ENCODE measurements at places on chromosomes 2 and 18. TPM values are rescaled to one million over a fixed set of nuclear protein-coding genes. Genes with fewer than 3 reads are reported as not detected.

GRCh38 chr2:241495172-241496002, 13.0 kb downstream of the STK25 start:
- H3K27ac ChIP-seq = no peak overlapping the region
- DNase-seq = no peak
- H3K4me1 ChIP-seq = no peaks in the 10 kb centered on the region

GRCh38 chr2:42796427-42797248, 4.3 kb upstream of the HAAO start:
- H3K27me3 ChIP-seq = no peaks in the 10 kb centered on the region
- no peaks in the 10 kb centered on the region for H3K36me3 ChIP-seq
- no peak overlapping the region for H3K4me3 ChIP-seq
- peaks cover 27% of the 10 kb centered on the region for H3K4me1 ChIP-seq

The STEAP3 gene
- total RNA-seq = 8.2 TPM

DNA sequence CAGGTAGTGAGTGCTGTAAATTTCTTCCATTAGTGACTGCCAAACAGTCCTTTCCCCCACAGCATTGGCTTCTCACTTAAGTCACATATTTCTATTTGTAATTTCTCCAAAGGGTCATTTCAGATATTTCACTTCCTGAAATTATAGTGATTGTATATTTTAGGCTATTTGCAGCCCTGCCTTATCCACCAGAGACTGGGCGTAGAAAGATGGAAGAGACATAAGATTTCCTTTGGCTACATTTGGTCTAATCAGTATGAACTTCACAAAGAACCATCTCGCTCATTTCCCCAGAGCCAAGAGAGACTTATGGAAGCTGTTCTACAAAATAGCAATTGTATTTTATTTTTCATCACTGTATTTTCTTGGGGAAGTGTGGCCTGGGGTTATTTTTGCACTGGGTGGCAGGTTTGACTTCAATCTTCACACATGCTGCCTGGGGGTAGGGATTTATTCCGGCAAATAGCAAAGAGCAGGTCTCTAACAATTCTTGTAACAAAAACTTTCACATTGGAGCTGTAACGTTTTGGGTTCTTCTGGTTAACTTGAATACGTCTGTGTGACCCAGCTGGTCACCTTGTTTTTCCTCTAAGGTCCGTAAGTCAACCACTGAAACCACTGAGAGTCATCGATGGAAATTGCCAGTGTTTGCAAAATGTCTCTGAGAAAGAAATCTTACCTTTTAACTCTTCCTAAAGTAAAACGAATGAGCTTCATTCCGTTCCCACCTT, 170.6 kb upstream of the SERPINE2 start:
- no peaks in the 10 kb centered on the region for H3K4me1 ChIP-seq
- DNase-seq = no peak
- H3K27me3 ChIP-seq = no peaks in the 10 kb centered on the region
- no peak overlapping the region for H3K27ac ChIP-seq

DNA sequence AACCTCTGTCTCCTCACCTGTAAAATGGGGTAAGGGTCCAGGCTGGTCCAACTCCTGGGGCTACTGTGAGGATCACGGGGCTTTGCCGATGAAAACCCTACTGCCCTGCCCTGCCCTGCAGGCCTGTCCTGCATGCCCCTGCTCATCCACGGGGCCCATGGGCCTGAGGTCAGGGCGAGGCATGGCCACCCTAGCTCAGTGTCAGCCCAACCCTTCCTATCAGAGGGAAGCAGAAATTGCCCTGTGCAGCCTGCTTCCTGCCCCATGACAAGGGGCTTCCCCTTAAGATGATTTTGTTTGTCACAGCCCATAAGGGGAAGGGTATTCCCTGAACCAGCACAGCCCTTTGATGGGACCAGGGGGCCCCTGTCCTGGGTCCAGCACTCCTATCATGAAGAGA, 353.6 kb upstream of the ID2 start:
- H3K4me1 ChIP-seq = peaks cover 6% of the 10 kb centered on the region
- no peaks in the 10 kb centered on the region for H3K27me3 ChIP-seq
- DNase-seq = peak; percentile 42
- no peaks in the 10 kb centered on the region for H3K36me3 ChIP-seq
- no peak overlapping the region for H3K4me3 ChIP-seq

The DUSP19 gene
- 15.3 TPM for total RNA-seq

The SPATA3 gene
- not detected for total RNA-seq

DNA sequence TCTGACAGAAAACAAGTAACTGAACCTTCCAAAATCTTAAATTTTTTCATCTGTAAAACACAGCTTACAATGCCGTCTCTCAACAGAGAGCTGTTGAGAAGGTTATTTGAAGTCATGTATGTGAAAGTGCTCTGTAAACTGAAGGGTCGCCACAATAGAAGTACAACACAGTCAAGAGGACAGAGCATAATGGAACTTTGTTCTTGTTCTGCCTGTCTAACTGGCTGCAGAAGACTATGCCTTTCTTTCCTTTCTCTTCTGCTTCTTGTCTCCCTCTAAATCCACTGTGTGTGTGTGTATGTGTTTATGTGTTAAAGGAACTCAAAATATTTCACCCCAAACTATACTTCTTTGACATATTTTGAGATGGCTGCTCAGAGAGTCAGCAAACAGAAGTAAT, 365.8 kb upstream of the RND3 start:
- no peaks in the 10 kb centered on the region for H3K36me3 ChIP-seq
- no peak overlapping the region for H3K27ac ChIP-seq
- H3K27me3 ChIP-seq = no peaks in the 10 kb centered on the region
- H3K4me1 ChIP-seq = no peaks in the 10 kb centered on the region
- H3K4me3 ChIP-seq = no peak overlapping the region

GRCh38 chr2:635687-636621, 41.3 kb downstream of the TMEM18 start:
- DNase-seq = peak; percentile 34
- no peaks in the 10 kb centered on the region for H3K36me3 ChIP-seq
- no peaks in the 10 kb centered on the region for H3K27me3 ChIP-seq
- peak overlapping the region; percentile 40 for H3K4me3 ChIP-seq

DNA sequence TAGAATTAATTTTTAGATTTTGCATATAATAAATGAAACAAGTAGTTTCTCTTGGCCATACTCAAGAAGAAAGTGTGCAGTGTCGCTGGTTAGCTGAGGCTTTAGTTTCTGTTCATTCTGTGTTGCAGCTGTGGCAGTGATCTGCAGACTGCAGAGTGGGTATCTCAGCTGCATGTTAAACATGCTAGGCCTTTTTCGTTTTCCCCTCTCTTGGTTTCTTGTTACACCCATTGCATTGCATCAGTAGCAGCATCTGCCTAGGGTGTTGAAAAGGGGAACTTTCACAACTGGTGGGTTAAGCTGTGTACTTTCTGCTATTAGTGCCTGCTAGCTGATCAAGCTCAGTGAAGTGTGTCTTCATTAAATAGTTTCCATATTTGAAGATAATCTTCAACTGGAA, 51.3 kb downstream of the ACSL3 start:
- H3K4me3 ChIP-seq = no peak overlapping the region
- H3K4me1 ChIP-seq = no peaks in the 10 kb centered on the region
- peaks cover 12% of the 10 kb centered on the region for H3K36me3 ChIP-seq
- no peaks in the 10 kb centered on the region for H3K27me3 ChIP-seq

GRCh38 chr2:96877631-96878092, 7.8 kb upstream of the SEMA4C start:
- H3K4me1 ChIP-seq = peaks cover 39% of the 10 kb centered on the region
- no peaks in the 10 kb centered on the region for H3K36me3 ChIP-seq
- H3K4me3 ChIP-seq = no peak overlapping the region
- DNase-seq = no peak
- H3K27ac ChIP-seq = no peak overlapping the region
- no peaks in the 10 kb centered on the region for H3K27me3 ChIP-seq

GRCh38 chr18:56473400-56474024, 164.9 kb downstream of the TXNL1 start:
- no peak for DNase-seq
- no peaks in the 10 kb centered on the region for H3K36me3 ChIP-seq
- no peaks in the 10 kb centered on the region for H3K27me3 ChIP-seq

- no peaks in the 10 kb centered on the region for H3K27me3 ChIP-seq
- H3K4me3 ChIP-seq = no peak overlapping the region
- H3K36me3 ChIP-seq = no peaks in the 10 kb centered on the region
- H3K4me1 ChIP-seq = no peaks in the 10 kb centered on the region
- no peak for DNase-seq
These were observed 210.6 kb downstream of the IKZF2 start for GRCh38 chr2:212940816-212941215.

The SLC9A4 gene
- total RNA-seq = not detected

- no peak overlapping the region for H3K27ac ChIP-seq
- H3K4me3 ChIP-seq = no peak overlapping the region
- H3K27me3 ChIP-seq = no peaks in the 10 kb centered on the region
These were observed 59.7 kb upstream of the ADAM23 start for GRCh38 chr2:206383669-206384068.

- no peaks in the 10 kb centered on the region for H3K36me3 ChIP-seq
- H3K4me3 ChIP-seq = no peak overlapping the region
- no peak overlapping the region for H3K27ac ChIP-seq
- no peaks in the 10 kb centered on the region for H3K27me3 ChIP-seq
- no peak for DNase-seq
These were observed 429.4 kb downstream of the MBD2 start for GRCh38 chr18:53795061-53795460.

DNA sequence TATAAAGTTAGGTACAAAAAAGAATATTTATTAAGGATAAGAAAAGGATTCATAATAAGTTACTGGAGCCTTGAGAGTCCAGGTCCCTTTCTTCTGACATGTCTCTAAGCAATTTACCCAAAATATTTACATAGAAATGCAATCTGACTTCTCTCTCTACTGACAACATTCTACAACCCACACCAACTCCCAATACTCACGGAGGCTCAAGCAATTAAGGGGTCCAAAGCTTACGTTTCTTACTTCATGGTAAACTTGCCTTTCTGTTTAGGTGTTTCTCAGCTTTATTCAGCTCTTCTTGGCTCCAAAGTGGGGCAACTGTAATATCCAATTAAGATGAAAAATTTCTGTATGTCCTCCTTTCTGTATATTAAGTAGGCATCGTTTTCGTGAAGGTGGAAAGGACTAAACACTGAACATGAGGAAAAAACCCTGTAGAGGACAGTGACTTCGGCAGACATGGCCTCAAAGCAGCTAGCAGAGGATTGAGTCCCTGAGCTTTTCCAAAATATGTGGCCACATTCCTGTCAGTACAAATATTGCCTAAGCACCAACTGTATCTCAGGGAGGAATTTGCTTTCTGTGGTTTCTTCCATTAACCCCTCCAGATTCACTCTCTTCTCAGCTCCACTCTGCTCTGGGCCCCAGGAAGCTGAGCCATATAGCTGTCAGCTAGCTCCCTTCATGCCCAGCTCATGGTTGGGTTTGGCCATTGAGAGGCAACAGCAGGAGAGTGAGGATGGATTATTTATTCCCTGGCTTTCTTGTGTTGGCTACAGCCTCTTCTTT, 67.9 kb upstream of the GLS start:
- H3K27ac ChIP-seq = no peak overlapping the region
- no peaks in the 10 kb centered on the region for H3K36me3 ChIP-seq
- H3K4me3 ChIP-seq = no peak overlapping the region
- DNase-seq = no peak
- H3K27me3 ChIP-seq = no peaks in the 10 kb centered on the region

The TCF23 gene
- total RNA-seq = not detected

DNA sequence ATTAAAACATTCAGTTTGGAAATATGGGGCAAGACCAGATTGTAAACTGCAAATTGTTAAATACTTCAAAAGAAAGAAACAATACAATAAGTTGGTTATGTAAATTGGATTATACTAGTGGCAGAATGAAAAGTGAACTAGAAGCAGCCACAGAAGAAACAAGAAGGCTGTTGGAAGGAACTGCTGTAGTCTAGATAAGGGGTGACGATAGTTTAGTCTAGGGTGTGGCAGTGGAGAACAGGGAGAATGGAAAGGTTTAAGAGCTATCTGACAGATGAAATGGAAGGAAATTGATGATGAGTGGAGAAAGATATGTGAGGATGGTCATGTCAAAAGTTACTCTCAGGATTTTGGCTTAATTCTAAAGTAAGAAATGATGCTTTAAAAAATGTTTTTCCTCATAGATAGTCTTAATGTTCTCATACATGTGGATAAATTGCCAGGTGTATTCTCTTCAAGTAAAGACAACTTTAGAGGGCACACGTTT, 179.7 kb downstream of the GPD2 start:
- no peak overlapping the region for H3K4me3 ChIP-seq
- H3K27me3 ChIP-seq = no peaks in the 10 kb centered on the region
- no peak for DNase-seq

DNA sequence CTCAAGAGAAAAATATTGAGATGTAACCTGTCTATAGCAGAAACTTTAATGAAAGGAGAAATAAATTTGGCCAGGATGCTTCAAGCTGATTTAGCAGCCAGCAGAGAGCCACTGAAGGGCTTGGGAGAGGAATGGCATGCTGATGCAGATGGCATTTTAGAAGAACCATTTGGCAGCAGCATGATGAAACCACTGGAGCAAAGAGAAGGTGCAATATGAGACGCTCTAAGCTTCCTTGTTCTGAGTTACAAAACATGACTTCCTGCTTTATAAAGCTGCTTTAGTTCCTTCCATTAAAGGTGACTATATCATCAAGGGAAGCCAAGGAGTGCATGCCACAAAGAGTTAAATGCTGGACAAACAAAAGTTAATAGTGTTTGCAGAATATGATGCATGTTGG, 189.7 kb downstream of the PID1 start:
- DNase-seq = no peak
- no peaks in the 10 kb centered on the region for H3K36me3 ChIP-seq
- no peaks in the 10 kb centered on the region for H3K4me1 ChIP-seq
- H3K27ac ChIP-seq = no peak overlapping the region
- no peak overlapping the region for H3K4me3 ChIP-seq

GRCh38 chr18:13409026-13409425, 190.5 kb downstream of the LDLRAD4 start:
- H3K4me3 ChIP-seq = no peak overlapping the region
- H3K27me3 ChIP-seq = no peaks in the 10 kb centered on the region
- no peak for DNase-seq
- no peaks in the 10 kb centered on the region for H3K36me3 ChIP-seq
- H3K27ac ChIP-seq = no peak overlapping the region
- no peaks in the 10 kb centered on the region for H3K4me1 ChIP-seq

The IL36A gene
- total RNA-seq = not detected

The NOL4 gene
- not detected for total RNA-seq

The RTKN gene
- 15.3 TPM for total RNA-seq

GRCh38 chr2:200615247-200615646, 29.4 kb downstream of the AOX1 start:
- no peak overlapping the region for H3K4me3 ChIP-seq
- no peaks in the 10 kb centered on the region for H3K27me3 ChIP-seq
- H3K36me3 ChIP-seq = no peaks in the 10 kb centered on the region
- H3K27ac ChIP-seq = no peak overlapping the region

The SNRNP200 gene
- 42.2 TPM for total RNA-seq

- no peak overlapping the region for H3K27ac ChIP-seq
- H3K36me3 ChIP-seq = no peaks in the 10 kb centered on the region
- DNase-seq = no peak
- H3K4me1 ChIP-seq = no peaks in the 10 kb centered on the region
These were observed 775.4 kb upstream of the ID2 start for GRCh38 chr2:7906431-7906830.

GRCh38 chr18:74959216-74959615, 249.7 kb downstream of the PTGR3 start:
- DNase-seq = no peak
- H3K4me1 ChIP-seq = no peaks in the 10 kb centered on the region
- H3K27me3 ChIP-seq = no peaks in the 10 kb centered on the region
- H3K36me3 ChIP-seq = peaks cover 9% of the 10 kb centered on the region
- no peak overlapping the region for H3K27ac ChIP-seq

The TEKT4 gene
- not detected for total RNA-seq
